ENCODE measurements at places on chromosomes 12 and 14. TPM values are rescaled to one million over a fixed set of nuclear protein-coding genes. Genes with fewer than 3 reads are reported as not detected.

GRCh38 chr14:61602733-61603077 is 92.6 kb upstream of the HIF1A start:
- no peak for DNase-seq

DNA sequence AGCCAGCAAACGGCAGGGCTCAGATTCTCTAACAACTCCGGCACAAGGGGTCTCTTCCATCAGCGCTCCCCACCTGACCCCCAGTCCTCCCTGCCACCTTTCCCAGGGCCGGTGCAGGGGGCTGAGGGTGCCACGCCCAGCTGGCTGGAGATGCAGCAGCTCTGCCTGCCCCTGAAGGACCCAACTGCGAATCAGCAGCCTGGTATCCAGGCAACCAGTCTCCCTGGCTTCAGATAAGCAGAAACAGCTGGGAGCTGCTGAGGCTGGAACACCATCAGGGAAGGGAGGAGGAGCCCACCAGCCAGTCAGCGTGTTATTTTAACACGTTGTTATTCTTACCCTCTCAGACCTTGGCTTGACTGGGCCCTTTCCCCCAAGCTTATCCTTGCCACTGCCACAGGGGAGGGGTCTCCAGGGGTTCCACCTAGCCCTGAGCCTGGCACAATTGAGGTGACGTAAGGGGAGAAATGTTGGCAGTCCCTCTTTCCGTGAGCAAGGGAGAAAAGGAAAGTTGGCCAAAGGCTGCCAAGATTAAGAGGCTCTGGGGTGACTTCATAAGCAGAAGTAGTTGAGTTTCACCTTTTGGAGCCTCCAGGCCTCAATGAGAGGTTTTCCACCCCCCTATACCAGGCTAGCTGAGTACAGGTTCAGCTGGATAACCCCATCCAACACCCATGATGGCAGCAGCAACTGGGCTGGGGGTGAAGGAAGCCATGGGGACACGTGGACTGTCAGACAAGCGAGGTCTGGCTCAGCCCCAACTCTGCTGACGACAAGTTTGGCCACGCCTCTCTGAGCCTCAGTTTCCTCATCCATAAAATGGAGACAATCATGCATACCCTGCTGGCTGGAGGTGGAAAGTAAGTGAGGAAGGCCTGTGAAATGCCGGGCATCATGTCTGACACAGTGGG is 91.1 kb downstream of the IRF2BPL start:
- no peak for DNase-seq

- DNase-seq = no peak
These were observed 29.6 kb downstream of the TMX1 start for GRCh38 chr14:51269634-51270033.

DNA sequence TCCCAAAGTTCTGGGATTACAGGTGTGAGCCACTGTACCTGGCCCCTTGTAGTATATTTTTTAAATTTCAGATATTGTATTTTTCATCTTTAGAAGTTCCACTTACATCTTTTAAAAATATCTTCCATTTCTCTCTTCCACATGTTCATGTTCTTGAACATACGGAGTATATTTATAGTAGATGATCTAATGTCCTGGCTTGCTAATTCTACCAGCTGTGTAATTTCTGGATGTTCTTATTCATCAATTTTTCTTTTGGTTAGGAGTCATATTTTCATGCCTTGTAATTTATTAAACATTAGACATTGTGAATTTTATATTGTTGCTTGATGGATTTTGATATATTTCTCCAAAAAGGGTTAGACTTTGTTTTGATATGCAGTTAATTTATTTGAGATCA is 30.8 kb downstream of the NTN4 start:
- DNase-seq = no peak

GRCh38 chr14:66311990-66312389 is 174.2 kb upstream of the CCDC196 start:
- DNase-seq = no peak

GRCh38 chr12:116882742-116883141 is 1.5 kb upstream of the HRK start:
- DNase-seq = no peak

DNA sequence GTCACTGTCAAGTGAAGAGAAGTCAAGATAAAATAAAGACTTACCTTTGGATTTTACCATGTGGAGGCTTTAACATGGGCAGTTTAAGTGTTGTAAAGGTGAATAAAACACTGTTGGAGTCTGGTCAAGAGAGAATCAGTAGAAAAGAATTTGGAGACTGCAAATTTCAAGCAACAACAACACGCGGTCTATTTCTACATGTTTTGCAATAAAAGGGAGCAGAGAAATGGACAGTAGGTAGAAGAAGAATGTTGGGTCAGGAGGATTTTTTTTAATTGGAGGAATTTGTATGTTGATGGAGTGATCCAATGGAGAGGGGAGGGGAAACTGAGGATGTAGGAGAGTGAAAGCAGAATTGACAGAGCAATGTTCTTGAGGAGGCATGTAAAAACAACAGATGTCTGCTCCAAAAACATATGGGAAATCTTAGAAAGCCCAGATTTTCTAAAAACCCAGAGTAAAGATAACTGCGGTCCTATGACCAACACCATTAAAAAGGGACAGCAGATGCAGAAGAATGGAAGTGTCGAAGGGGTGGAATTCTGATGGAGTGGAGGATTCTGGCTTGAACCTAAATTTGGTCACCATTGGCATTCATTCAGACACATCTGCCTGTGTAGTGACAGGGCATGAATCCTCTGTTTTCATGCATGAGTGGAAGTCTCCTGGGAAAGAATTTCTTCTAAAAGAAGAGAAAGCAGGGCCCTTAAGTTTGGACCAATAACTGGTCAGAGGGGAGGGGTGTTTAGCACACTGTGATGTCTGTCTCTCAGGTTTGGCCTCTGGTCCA is 68.0 kb upstream of the OSBPL8 start:
- DNase-seq = no peak

DNA sequence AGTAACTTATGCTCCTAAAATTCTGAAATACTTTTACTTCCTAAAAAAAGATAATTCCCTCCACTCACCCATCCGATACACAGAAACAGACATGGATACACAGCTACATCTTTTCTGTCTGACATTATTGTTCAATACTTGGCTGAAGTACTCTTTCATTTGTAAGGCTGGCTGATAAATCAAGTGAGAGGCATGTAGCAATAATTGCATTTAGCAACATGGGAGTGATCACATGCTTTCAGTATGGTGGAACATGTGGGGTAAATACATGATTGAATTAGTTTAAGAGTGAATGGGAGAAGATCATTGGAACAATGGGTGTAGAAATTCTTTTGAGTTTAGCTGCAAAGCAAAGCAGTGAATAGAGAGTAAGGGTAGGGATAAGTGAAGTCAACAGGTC is 25.6 kb downstream of the PTPRQ start:
- DNase-seq = no peak

- no peak for DNase-seq
These were observed 19.1 kb downstream of the SIX4 start for GRCh38 chr14:60705100-60705499.

Gene PIP4P1
- total RNA-seq = 20.4 TPM

Gene ANKLE2
- 69.0 TPM for total RNA-seq

Gene MGAT2
- 32.3 TPM for total RNA-seq

Gene KRT6C
- not detected for total RNA-seq

Gene GNB3
- 0.48 TPM for total RNA-seq

Gene MAP3K9
- 0.32 TPM for total RNA-seq
